Activated naive CD4-positive, alpha-beta T cell treated with anti-CD3 and anti-CD28 coated beads, Interleukin-2, amount 50 U/mL, for 16 hours (primary cell): ENCODE measurements at places on chromosomes 5 and 9.
A peak's percentile ranks its signal among the peaks of the same experiment; 100 is the strongest.

GRCh38 chr9:132809677-132810271 lies 68.3 kb downstream of the AK8 start:
- DNase-seq, result no peak

DNA sequence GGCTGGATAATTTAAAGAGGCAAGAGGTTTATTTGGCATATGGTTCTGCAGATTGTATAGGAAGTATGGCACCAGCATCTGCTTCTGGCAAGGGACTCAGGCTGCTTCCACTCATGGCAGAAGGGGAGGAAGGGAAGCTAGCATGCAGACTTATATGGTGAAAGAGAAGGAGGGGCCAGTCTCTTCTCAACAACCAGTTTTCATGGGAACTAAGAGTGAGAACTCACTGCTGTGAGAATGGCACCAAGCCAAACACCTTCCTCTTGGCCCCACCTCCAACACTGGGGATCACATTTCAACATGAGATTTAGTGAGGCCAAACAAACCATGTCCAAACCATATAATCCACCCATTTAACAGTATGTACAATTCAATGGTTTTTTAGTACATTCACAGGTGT lies 113.3 kb upstream of the SHB start:
- DNase-seq, result no peak

- DNase-seq, result no peak
Observed at GRCh38 chr5:166695326-166695725, 1596.1 kb upstream of the WWC1 start.

GRCh38 chr5:32413466-32414263 lies 30.9 kb downstream of the ZFR start:
- DNase-seq, result no peak

- no peak for DNase-seq
Observed at GRCh38 chr9:13734601-13735000, 455.1 kb upstream of the MPDZ start.

GRCh38 chr5:74433896-74434829 lies 206.4 kb downstream of the ENC1 start:
- DNase-seq, result no peak

DNA sequence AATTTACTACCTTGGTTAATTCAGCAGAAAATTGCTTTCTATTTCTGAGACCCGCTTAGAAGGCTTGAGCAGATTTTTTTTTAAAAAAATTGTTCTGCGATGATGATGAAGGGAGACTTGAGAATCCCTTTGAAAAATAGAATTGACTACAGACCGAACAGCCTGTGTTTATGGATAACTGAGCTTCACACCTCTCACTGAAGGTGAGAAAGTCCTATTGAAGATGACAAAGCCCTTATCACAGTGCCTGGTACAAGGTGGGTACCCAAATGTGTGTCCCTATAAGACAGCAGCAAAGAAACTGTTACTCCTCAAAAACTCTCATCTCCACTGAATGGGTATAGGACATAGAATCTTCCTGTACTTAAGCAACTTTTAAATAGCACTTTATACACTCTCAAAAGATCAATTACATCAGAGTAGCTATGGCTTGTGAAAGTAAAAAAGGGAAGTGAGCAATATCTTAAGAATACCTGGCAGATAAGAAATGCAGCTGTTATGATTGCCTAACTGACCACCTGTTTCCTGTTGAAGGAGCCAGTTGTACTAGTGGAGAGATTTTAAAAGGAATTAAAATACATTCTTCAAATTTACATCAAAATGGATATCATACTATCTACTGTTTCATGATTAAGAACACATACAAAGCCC lies 419.7 kb downstream of the CHSY3 start:
- no peak for DNase-seq

DNA sequence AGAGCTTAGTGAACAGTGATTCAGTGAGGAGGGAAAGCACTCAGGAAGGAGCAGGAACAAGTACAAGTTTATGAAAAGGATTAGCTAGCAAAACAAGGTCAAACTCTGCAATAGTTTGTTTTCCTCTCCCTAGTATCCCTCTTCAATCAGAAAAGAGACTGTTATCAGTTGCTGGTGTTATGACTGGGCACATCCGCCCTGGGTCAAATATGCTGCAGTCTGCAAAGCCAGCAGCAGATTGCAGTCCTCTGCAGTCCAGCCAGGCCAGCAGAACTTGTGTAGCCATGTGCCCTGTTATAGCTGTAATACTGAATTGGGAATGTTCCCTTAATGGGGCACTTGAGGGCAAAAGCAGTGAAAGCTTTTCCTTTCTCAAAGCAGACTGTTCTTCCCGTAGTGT lies 12.0 kb downstream of the PCDHAC2 start:
- DNase-seq, result no peak

DNA sequence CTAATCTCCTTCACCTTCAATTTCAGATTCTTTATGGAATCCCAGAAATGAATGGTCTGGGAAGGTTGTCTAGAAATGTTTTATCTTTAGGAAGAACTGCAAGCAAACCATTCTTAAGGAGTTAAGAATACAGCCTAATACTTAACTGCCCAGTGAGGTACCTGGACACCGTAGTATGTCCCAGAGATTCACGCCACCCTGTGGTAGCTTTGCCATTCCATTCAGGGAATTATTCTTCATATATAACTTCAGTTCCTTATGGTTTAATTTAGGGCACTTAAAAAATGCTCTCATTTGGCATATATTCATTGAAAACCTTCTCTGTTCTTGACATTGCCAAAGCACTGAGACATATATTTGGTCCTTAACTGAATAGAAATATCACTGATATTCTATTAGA lies 49.7 kb downstream of the ACTBL2 start:
- DNase-seq, result no peak

GRCh38 chr5:143713047-143714003 lies 98.6 kb upstream of the HMHB1 start:
- no peak for DNase-seq

GRCh38 chr5:131773805-131774204 lies 23.0 kb downstream of the FNIP1 start:
- DNase-seq, result no peak

GRCh38 chr9:34256104-34256503 lies 73.0 kb downstream of the KIF24 start:
- no peak for DNase-seq

GRCh38 chr9:90446200-90446948 lies 196.2 kb downstream of the DIRAS2 start:
- DNase-seq, result no peak

- DNase-seq, result no peak
Observed at GRCh38 chr5:147085409-147085808, 149.4 kb upstream of the STK32A start.

GRCh38 chr5:72156946-72157624 lies 49.8 kb downstream of the MAP1B start:
- no peak for DNase-seq

DNA sequence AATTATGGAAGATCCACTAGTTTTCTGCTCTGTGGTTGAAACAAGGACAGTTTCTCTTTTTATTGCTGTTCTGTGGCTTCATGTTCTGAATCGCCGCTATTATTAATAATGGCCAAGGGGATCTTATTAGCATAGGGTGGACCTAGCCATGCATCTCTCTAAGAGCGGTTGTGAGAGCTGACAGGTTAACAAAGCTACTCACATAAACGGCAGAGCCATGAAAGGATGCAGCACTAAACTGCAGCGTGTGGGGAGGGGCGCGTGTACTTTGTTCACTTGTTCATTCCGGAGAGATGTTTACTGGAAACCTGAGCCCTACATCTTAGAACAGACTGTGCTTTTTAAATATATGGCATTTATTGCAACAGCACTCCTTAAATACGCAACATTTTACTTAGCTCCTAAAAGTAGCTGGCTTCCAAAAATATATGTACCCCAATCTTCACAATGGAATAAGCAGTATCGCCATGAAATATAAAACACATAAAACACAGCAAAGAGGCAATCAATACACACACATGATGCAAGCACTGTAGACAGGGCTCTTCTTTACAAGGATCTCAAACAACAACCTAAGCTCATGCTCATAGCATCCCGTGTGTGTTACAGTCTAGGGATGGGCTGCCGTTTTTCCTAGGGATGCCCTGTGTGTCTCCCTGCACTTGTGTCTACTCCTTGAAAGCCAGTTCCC lies 424.6 kb downstream of the MED10 start:
- no peak for DNase-seq

- peak; percentile 37 for DNase-seq
Observed at GRCh38 chr9:97740848-97741821, 44.0 kb upstream of the XPA start.

DNA sequence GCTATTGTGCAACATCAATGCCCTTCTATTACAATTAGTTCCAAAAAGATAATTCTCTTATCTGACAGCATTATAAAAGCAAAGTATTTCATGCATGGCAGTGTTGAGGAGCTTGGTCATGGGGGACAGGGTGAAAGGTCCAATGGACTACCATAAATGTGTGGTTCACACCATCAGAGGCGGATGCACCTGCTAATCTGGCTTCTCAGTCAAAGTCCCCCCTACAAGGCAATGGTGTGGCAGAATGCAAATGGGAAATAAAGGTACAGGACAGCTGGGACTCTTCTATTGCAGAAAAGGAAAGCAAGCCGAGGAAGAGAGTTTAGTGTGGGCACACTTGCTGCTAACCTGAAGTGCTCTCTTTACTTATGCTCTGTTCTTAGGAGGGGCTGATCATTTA lies 369.1 kb downstream of the NDUFS4 start:
- no peak for DNase-seq

- DNase-seq, result no peak
Observed at GRCh38 chr9:110291921-110292557, 35.7 kb upstream of the TXN start.

- DNase-seq, result no peak
Observed at GRCh38 chr9:74095925-74096324, 401.2 kb upstream of the RORB start.

- no peak for DNase-seq
Observed at GRCh38 chr5:10626473-10627013, 62.7 kb downstream of the ANKRD33B start.

DNA sequence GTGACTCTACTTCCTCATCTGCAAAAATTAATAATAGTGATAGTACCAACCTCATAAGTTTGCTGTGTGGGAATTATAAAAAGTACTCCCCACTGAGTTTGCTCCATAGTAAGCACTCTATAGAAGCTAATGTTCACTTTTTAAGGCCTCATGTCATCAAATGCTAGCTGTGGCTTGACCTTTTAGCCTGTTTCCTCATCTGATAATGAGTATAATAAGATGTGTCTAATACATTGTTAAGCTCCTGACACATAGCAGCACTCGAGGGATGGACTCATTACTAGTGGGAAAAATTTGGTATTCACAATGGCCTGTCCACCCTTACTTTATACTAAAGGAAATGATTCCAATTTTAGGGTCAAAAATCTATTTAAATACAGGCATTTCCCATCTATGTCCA lies 26.1 kb upstream of the CAST start:
- DNase-seq, result no peak

DNA sequence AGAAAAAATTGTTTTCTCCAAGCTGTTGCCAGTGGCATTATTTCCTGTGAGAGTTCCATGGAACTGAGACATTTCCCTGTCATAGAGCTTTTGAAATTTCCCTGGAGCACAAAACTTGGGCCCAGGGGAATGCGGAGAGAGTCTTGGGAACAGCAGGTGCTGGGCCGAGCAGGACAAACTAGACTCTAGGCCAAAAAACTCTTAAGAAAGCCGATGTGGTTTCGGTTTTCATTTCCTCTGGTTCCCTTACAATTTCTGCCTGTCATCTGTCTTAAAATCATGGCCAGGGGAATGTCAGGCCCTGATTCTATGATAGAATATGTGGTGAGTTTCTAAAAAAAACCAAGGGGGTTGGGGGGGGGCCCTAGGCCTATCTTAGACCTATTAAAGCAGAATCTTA lies 4.6 kb downstream of the SLC35A4 start:
- no peak for DNase-seq

DNA sequence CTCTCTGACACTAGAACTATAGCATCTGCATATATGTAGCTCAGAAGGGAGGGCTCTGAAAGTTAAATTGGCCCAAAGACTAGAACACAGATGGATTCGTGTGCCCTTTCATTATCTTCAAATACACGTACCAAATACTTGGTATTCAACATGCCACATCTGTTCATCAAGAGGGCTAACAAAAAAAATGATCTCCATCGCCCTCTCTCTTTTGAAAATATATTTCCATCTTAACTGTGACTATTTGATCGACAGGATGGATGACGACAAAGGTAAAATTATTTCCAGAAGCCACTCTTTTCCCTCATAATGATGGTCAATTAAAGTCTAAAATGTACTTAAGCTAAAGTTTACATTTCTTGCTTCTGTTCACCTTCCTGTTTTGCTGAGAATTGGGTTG lies 77.0 kb downstream of the SEMA6A start:
- DNase-seq, result no peak

- DNase-seq, result peak; percentile 33
Observed at GRCh38 chr5:41856644-41857491, 13.4 kb downstream of the OXCT1 start.

GRCh38 chr5:98309785-98310598 lies 463.5 kb upstream of the RGMB start:
- DNase-seq, result no peak

DNA sequence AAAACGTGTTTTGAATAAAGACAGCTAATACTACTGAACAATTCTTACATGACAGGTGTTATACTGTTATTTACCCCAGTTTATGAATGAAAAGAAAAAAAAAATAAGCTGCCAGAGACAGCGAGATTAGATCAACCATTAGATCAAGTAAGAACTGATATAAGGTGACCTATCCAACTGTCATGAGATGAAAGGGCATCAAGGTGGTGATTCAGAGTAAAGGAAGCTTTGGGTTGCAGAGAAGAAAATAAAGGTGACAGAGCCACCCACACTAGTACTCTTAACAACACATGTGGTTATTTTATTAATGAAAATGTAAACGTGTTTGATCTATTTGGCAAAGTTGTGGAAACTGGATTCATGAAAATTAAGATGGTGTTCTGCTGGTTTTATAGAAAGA lies 435.2 kb downstream of the GABRG2 start:
- DNase-seq, result no peak

DNA sequence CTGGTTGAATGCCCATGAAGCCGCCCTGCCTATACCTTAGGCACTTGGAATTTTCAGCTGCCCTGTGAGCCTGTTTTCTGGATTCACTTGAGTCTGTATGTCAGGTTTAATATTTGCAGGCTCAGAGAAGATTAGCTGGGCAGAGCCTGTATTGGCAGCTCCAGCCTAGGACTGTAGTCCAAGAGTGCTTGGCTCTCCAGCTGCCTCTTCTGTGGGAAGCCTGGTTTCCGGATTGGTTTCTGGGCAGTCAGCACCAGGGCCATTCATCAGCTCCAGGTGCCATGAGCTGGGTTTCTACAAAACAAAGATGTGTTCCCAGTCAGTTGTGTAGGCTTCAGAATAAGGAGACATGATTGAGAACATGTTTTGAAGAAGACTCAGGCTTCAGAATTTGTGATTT lies 90.1 kb downstream of the ARHGAP26 start:
- no peak for DNase-seq

GRCh38 chr9:21688108-21689102 lies 114.0 kb upstream of the MTAP start:
- no peak for DNase-seq

GRCh38 chr5:142210011-142210410 lies 101.4 kb downstream of the NDFIP1 start:
- no peak for DNase-seq

GRCh38 chr9:114919611-114920010 lies 10.8 kb downstream of the TNFSF8 start:
- DNase-seq, result no peak
